ENCODE measurements at places on chromosomes 12 and 14.

- no peak overlapping the region for H3K27ac ChIP-seq
- DNase-seq, result no peak
- H3K27me3 ChIP-seq, result no peaks in the 10 kb centered on the region
- peaks cover 10% of the 10 kb centered on the region for H3K4me1 ChIP-seq
Measured at GRCh38 chr14:100839681-100840111, 13.8 kb downstream of the MEG3 start.

DNA sequence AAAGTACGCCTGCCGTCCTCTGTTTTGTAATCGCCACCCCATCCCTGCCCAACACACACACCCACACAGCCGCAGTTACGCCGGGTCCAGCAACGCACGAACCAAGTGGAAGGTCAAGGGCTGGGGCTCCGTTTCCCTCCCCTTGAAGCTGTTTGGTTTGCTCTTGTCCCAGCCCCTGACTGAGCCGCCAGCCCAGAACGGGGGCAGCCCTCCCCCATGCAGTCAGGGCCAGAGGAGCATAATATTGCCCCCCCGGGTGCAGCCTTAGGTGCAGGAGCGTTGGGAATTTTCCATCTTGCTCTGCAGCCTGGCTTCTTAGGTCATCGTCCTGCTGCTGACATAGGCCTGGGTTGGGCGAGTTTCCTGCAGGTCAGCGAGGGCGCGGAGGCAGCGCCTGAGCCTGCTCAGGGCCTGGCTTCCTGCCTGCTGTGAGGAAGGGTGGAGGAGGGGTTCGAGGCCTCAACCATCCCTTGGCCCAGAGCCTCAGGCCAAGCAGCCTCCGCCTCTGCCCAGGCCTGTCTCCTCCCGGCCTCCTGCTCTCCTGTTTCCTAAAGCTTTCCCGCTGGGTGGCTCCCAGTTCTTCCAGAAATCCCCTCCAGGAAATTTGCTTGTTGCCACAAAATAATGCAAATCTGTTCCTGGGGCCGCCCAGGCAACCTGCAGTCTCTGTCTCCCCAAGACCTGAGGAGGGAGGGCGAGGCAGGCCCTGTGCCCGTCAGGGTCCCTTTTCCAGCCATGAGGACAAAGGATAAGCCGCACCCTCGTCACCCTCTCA, 44.5 kb downstream of the PSMA6 start:
- no peak for DNase-seq
- no peak overlapping the region for H3K27ac ChIP-seq
- H3K4me1 ChIP-seq, result peaks cover 51% of the 10 kb centered on the region
- H3K27me3 ChIP-seq, result no peaks in the 10 kb centered on the region

- no peaks in the 10 kb centered on the region for H3K27me3 ChIP-seq
- H3K4me1 ChIP-seq, result peaks cover 78% of the 10 kb centered on the region
- H3K4me3 ChIP-seq, result no peak overlapping the region
- H3K36me3 ChIP-seq, result peaks cover 20% of the 10 kb centered on the region
Measured at GRCh38 chr14:102828151-102828550, 50.9 kb downstream of the TRAF3 start.

DNA sequence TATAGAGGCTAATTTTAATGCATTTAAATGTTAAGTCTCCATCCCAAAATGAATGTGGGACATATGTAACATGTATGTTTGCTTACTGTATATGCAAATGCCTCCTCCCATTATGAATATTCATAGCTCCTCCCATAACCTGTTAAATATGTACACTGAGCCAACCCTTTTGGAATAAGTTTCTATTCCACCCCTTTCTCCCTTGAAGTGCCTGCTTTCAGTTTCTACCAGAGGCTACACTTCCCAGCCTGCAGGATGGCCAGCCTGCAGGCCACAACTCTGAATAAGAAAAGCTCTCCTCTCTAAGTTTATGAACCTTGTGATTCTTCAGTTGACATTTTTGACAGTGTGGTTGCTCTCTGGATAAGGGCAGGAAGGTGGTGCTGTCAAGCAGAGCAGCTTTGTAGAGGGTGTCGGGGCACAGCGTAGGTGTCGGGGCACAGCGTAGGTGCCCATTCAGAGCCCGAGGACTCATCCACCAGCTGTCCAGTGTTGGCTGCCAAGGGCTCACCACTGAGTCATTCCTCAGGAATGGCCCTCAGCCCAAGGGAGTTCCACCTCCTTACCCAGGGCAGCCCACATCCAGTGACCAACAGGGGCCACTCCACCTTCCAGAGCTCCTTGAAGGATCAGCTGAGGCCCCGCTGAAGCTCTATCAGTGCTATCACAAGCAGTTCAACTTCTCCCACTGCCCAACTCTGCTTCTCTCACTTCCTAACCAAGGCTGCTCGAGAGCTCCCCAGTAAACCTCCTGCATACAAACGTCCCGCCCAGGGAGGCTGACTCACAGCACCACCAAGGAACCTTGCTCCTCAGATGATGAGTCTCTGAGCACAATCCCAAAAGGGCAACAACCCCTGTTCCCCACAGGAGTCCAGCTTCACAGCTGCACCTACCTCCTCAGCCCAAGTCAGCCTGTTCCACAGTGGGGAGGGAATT, 31.4 kb downstream of the VWF start:
- H3K27me3 ChIP-seq, result peaks cover 37% of the 10 kb centered on the region
- no peaks in the 10 kb centered on the region for H3K36me3 ChIP-seq
- DNase-seq, result no peak

Measured in activated CD8-positive, alpha-beta memory T cell treated with anti-CD3 and anti-CD28 coated beads, Interleukin-2, amount 10 ng/mL, durations not matched to agents 7 days and 5 days (primary cell).